ENCODE measurements at places on chromosomes 6 and 20. TPM values are rescaled to one million over a fixed set of nuclear protein-coding genes. Genes with fewer than 3 reads are reported as not detected.

The RBM39 gene
- polyA plus RNA-seq: 252 TPM

The SLC13A3 gene
- polyA plus RNA-seq: 4.1 TPM

- no peak for DNase-seq
These were observed 364.5 kb upstream of the JARID2 start for GRCh38 chr6:14881398-14881797.

DNA sequence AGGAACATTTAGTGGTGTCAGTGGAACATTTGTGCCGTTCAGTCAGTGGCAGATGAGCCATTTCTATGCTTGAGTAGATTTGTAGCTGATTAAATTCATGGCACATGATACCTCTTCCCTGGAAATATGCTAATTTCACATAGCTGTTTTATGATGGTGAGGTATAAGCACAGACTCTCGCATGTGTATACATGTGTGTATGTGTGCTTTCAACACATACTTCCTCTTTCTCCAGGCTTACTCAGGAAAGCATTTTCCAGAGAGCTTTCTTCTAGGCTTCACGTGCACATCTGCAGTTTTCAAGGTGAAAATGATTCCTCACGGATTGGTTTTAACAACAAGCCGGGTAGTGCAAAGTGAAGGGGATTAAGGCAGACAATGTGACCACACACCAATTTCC, 396.5 kb downstream of the HDGFL1 start:
- no peak for DNase-seq

DNA sequence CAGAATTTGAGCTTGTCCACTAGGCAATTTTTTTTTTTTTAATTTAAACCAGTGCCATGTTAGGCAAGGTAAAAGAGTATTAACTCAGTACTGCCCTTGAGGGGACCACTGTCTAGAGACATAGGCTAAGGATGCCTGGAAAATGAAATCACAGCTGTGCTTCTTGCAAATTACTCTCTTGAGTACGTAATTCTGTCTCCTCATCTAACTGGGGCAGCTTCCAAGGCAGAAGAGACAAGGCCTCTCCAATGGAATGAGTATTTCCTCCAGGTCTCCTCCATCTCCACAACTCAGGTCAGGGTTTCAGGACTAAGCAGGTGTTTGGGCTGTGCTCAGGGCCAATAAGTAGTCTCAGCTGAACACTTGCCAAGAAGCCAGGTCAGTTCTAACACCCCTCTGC, 33.8 kb upstream of the MRPS10 start:
- peak; percentile 47 for DNase-seq

- DNase-seq: no peak
These were observed 43.6 kb upstream of the PHACTR3 start for GRCh38 chr20:59560588-59561227.

DNA sequence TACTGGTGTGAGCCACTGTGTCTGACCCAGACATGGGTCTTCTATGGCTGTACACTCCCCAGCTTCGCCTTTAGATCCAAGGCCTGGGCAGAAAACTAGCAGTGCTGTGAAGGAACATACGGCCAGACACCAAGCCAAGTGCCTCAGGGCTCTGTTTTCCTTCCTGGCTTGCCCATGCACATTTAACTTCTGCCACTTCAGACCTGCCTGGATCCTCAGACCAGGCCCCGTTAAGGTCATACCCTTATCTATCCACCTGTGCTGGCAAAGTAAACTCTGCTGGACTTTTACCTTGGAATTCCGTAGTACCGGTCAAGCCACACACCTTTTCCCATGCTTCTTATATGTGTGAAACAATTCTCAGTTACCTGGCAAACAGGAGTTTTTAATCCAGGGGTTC, 644.8 kb downstream of the PTPRT start:
- DNase-seq: no peak

- DNase-seq: no peak
These were observed 19.4 kb upstream of the BAK1 start for GRCh38 chr6:33599413-33599938.

Data from muscle of back (tissue), 13 donors.